ENCODE measurements at places on chromosomes 1 and 21. TPM values are rescaled to one million over a fixed set of nuclear protein-coding genes. Genes with fewer than 3 reads are reported as not detected.

Gene DAB1
- not detected for total RNA-seq

Gene LAX1
- total RNA-seq = 1.7 TPM

Gene TRABD2B
- total RNA-seq = 0.26 TPM

Gene MTF1
- total RNA-seq = 13.4 TPM

Gene TMEM200B
- 4.6 TPM for total RNA-seq

Gene HENMT1
- total RNA-seq = 0.80 TPM
